Stimulated activated CD4-positive, alpha-beta T cell treated with anti-CD3 and anti-CD28 coated beads, Interleukin-15, amount 100 ng/mL, for 24 hours (primary cell): ENCODE measurements at places on chromosomes 5 and 9.

- no peak for DNase-seq
These were observed 242.1 kb downstream of the CWC27 start for GRCh38 chr5:65010841-65011240.

GRCh38 chr9:108083160-108083750 lies 593.7 kb upstream of the KLF4 start:
- DNase-seq, result no peak

DNA sequence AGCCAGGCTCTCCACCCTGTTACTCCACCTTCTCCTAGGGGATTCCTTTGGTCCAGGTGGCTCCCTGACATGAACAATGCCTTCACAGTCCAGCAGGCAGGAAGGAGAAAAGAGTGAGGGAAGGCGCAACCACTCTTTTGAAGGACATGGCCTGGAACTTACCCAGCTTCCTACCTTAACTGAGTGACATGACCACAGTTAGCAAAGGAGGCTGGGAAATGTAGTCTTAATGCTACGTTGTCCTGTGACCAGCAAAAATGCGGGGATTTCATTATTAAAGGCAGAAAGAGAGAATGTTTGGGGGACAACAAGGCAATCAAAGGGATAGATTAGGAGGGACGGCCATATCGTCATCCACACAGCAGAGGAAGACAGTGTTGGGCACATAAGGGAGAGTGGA lies 100.3 kb upstream of the ERCC6L2 start:
- no peak for DNase-seq

DNA sequence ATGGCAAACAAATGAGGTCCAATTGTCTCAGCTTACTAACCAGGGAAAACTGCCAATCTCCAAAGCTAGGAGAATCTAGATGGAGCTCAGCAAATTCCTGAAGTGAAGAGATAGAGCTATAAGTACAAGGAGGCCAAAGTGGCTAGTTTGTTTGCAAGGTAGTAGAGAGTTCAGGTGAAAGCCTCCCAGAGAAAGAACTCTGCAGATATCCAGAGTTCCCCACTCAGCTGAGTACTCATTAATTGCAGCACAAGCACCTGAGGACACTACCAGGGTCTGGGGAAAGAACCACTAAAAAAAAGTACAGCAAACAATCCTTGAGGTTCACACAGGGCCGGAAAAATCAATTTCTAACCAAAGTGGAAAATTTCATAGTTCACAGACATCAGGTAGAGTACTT lies 250.9 kb downstream of the TMEM232 start:
- no peak for DNase-seq

DNA sequence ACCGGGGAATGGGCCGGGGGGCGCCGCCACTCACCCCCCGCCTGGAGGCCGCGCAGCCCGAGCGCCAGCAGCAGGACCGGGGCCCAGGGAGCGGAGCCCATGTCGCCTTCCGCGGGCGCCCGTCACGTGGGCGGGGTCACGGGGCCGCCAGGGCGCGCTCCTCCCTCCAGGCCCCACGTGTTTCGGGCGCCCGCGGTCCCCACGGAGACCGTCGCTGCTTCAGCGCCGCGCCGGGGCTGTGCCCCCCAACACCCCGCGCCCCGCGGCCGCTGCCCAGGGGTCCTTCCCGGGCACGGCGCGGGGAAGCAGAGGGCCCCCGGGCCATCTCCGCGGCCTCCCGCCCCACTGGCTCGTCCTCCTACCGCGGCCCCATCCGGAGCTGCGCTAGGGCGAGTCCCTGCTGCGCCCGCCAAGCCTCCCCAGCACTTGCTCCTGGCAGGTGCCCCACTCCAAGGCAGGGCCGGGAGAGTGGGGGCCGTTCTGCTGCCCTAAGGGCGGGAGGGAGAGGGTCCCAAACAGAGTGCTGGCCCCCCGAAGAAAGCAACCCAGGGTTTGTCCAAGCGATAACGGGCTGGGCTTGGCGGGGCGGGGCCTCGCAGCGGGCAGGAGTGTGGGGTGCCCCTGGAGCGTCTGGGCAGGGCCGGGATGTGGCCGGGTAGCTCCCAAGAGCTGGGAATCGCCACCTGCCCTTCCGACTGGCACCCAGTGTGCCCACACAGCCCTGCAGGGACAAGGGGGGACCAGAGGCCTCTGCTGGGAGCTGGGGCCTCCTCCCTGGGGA lies at the start of gene DPP7:
Gene DPP7, minus strand, starts transcription at position 121 of the 781 bp plus-strand sequence. Its CDS starts 20 bp downstream, at position 101.
- DNase-seq, result peak; percentile 88
